ENCODE measurements at places on chromosomes 2 and 18. TPM values are rescaled to one million over a fixed set of nuclear protein-coding genes. Genes with fewer than 3 reads are reported as not detected.
A peak's percentile ranks its signal among the peaks of the same experiment; 100 is the strongest.

RSAD2 gene
- 5.1 TPM for total RNA-seq

GRCh38 chr2:132430895-132431294 is 14.3 kb downstream of the GPR39 start:
- no peak for DNase-seq

DNA sequence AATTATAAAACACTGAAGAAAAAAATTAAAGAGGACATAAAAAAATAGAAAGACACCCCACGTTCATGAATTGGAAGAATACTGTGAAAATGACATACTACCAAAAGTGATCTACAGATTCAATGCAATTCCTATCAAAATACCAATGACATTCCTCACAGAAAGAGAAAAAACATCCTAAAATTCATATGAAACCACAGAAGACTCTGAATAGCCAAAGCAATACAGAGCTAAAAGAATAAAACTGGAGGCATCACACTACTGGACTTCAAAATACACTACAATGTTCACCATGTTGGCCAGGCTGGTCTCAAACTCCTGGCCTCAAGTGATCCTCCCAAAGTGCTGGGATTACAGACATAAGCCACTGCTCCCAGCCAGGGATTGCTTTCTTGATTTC is 56.3 kb downstream of the TLK1 start:
- DNase-seq, result no peak

DNA sequence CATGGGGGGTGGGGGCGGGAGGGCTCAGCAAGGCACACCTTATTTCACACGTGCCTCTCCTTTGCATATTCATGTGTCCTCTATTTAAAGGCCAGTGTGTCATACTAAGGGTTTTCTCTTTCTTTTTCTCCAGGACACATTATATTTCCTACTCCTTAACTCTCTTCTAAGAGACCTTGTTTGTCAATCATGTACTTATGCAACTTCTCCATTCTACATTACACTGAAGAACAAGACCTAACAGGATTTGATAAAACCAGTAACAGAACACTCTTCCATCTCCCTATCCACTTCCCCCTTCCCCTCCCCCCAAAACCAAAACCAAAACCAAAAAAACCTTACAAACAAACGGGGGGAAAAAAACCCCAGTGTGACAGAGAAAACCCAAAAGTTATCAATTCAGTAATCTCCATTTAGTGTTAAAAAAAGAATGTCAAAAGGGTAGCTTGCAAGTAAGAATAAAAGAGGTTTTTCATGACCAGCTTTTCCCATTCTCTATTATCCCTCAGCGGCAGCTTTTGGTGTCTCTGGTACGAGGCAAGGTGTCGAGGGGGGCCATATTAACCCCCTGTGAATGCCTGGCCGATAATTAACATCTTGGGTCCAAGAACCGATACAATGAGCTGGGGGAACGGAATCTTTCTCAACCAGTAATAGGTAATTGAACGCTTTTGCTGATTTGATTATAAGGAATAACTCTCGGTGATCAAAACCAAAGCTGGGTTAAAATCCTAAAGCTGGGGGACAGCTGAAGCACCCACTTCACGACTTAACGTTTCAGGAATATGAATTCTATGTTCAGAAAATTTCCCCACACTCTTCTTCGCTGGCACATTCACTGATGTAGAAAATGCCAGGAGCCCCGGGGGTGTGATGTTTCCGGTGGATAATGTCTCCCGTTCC is 191.0 kb upstream of the TCF4 start:
- no peak for DNase-seq

DNA sequence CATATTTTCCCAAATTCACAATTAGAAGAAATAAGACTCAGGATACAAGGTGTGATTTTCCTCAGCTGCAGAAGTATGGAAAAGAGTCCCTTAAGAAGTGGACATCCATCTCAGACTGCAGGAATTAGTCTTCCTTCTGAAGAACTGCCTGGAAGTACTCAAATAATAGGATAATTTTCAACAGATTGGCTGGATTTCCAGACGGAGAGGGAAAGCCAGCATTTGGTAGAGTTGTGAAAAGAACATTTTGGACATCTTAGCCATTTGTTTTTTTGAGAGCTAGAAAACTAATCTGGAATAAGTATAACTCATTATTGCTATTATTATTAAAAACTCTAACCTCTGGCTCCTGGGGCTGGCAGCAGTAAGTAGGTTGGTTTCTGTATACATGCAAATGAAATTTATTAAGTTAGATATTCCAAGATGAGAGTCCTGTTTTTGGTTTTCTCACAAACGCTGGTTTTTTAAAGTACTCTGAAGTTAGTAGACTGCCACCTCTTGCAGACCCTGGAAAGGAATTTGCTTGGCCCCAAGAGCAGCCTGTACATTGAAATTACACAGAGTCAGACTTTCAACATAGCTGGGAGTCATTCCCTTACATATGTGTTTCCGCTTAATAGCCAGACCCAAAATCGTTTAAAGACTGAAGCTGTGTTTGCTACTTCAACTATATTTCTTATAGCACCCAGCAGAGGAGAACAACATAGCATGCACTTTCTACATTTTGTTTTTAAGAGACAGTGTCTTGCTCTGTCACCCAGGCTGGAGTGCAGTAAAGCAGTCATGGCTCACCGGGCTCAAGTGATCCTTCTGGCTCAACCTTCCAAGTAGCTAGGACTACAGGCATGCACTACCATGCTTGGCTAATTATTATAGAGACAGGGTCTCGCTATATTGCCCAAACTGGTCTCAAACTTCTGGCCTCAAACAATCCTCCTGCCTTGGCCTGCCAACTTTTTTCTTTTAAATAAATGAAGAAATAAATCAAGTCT is 142.4 kb downstream of the THADA start:
- peak; percentile 46 for DNase-seq

FEV gene
- not detected for total RNA-seq

- DNase-seq, result no peak
Observed at GRCh38 chr2:223065107-223065506, 13.1 kb downstream of the KCNE4 start.

DNA sequence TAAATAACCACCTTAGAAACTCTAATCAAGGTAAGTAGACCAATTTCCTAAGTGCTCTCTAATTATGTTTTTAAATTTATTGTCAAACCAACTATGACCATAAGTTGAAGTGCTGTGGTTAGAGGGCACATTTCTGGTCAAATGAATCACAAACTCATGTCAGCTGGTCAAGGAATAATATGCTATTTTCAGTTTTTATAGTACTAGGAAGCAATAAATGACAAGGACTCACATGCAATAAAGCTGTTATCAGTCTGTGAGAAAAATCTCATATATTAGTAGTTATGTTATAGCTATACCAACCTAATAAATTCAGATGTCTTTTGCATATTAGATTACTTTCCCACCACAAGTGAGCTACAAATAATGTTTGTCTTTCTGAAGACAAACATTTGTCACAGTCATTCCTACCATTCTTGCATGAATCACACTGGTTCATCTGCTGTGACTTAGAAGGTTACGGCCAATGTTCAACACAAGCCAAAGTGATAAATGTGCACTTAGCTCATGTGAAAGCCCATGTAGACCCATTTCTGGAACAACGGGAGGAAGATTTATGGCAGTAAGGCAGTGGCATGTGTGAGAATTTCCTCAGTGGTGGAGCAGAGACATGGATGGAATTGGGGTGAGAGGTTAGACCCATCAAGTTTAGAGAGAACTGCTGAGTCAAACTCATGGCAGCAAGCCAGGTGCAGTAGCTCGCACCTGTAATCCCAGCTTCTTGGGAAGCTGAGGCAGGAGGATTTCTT is 27.4 kb upstream of the CCNYL1 start:
- DNase-seq, result no peak

B3GNT7 gene
- total RNA-seq, result 1.4 TPM

- no peak for DNase-seq
Observed at GRCh38 chr2:161139098-161139987, 20.9 kb upstream of the TANK start.

All from skin of body (tissue), 3 donors.